ENCODE measurements at places on chromosomes 7 and 10.
A peak's percentile ranks its signal among the peaks of the same experiment; 100 is the strongest.

- no peak for DNase-seq
- H3K4me1 ChIP-seq = peaks cover 26% of the 10 kb centered on the region
- no peak overlapping the region for H3K4me3 ChIP-seq
- no peaks in the 10 kb centered on the region for H3K27me3 ChIP-seq
Measured at GRCh38 chr10:133375357-133376115, 2.4 kb upstream of the ECHS1 start.

- peak overlapping the region; percentile 76 for H3K27ac ChIP-seq
- no peak for DNase-seq
- H3K4me3 ChIP-seq = no peak overlapping the region
Measured at GRCh38 chr7:27031289-27032172, 64.3 kb downstream of the HOXA1 start.

DNA sequence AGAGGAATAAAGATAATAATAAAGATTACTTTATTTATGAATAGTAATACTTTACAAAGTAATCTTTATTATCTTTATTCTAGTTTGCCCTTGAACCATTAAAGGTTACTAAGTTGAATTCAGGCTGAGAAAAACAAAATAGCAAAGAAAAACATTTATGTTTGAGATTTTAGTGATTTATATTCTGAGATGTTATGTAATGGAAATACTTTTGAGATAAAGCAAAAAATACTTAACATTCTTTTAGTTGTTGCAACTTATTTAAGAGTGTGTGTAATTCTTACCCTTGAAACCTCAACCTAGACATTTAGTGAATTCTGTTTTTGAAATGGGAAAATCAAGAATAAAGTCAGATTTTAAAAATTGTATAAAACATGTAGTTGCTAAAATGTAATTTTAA lies 40.0 kb downstream of the MINPP1 start:
- no peak overlapping the region for H3K27ac ChIP-seq
- no peak overlapping the region for H3K4me3 ChIP-seq
- no peaks in the 10 kb centered on the region for H3K27me3 ChIP-seq
- no peak for DNase-seq
- H3K4me1 ChIP-seq = no peaks in the 10 kb centered on the region

DNA sequence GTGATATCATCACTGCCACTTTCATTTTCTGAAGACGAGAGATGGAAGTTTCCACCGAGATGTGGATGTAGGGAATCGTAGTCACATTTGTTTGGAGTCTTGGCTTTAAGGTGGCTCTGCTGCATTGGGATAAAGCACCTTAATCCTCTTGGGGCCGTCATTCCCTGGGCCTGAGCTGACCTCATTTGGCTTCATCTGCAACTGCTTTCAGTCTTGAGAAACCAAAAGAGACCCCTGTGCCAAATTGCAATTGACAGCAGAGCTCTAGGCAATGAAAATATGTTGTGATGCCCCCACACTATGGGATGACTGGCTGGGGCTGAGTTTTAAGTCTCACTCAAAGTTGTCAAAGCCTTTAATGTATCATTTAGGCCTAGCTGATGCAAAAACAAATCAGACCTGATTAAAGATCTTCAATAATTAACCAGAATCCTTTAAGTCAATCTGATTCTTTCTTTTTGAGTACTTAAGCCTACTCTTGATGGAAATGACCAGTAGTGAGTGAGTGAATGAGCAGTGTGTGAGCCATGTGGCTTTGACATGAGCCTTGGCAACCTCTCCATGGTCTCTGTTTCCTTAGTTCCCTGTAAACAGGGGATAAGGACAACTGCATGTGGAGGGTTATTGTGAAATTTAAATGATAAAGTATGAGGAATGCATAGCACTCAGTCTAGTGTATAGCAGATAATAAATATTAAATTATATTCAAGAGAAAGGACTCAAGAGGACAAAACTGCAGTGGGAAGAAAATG lies 155.0 kb downstream of the BMPER start:
- no peaks in the 10 kb centered on the region for H3K27me3 ChIP-seq
- H3K4me1 ChIP-seq = peaks cover 8% of the 10 kb centered on the region
- no peak overlapping the region for H3K4me3 ChIP-seq
- H3K27ac ChIP-seq = no peak overlapping the region

- H3K36me3 ChIP-seq = no peaks in the 10 kb centered on the region
Measured at GRCh38 chr7:43294080-43294630, 181.7 kb downstream of the HECW1 start.

DNA sequence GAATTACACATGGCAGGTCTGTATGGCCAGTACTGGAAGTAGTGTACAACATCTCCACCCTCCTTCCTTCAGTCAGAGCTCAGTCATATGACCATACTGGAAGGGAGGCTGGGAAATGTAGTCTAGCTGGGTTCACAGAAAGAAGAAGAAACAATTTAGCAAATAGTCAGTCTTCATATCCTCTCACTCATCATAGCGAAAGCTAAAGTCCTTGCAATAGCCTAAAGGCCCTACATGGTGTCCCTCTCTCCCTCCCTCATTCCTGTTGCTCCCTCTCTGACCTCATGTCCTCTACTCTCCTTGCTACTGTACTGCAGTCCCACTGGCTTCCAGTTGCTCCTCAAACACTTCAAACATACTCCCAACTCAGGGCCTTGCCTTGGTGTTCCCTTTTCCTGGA lies 4.3 kb upstream of the CALU start:
- DNase-seq = no peak
- no peaks in the 10 kb centered on the region for H3K27me3 ChIP-seq
- H3K36me3 ChIP-seq = no peaks in the 10 kb centered on the region

GRCh38 chr10:132926777-132927650 lies 15.4 kb downstream of the CFAP46 start:
- DNase-seq = no peak
- no peaks in the 10 kb centered on the region for H3K36me3 ChIP-seq
- no peak overlapping the region for H3K27ac ChIP-seq
- no peaks in the 10 kb centered on the region for H3K4me1 ChIP-seq
- H3K4me3 ChIP-seq = no peak overlapping the region

DNA sequence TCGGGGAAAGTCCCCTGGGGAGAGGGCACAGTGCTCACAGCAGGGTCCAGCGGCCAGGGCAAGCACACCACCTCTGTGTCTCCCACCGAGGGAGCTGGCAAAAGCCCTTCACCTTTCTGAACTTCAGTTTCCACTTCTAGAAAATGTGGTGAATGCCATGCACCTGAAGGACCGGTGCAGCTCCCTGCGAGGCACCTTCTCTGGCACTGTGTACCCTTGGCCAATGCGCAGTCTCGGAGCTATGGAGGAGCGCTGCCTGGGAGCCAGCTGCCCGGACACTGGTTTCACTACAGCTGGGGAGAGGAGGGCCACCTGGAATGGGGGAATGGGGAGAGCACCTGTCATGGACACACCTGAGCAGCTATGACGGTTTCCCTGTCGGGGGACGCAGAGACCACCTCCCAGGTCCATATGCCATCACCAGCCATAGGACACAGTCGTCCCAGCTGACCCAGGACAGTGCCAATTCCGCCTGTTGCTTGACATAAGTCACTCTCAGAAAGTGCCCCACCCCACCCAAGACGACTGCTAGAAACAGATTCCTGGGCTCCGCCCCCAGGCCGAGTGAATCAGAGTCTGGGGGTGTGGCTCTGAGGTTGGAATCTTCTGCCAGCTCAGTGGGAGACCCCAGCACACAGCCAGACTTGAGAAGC lies 16.8 kb downstream of the RASGEF1A start:
- no peak overlapping the region for H3K4me3 ChIP-seq
- no peak for DNase-seq
- no peaks in the 10 kb centered on the region for H3K27me3 ChIP-seq
- H3K4me1 ChIP-seq = no peaks in the 10 kb centered on the region
- H3K27ac ChIP-seq = no peak overlapping the region

DNA sequence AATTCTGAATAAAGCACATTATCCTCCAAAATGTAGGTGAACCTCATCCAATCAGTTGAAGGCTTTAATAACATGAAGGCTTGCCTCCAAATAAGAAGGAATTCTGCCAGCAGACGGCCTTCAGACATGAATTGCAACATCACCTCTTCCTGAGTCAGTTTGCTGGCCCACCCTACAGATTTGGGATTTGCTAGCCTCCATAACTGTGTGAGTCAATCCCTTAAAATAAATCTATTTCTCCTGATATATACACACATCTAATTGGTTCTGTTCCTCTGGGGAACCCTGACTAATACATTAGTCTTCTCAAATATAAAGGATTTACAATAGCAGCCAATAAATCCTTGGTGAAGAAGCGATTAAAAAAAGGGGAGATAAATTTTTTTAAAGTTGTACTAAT lies 34.8 kb upstream of the OSBPL3 start:
- H3K36me3 ChIP-seq = no peaks in the 10 kb centered on the region
- H3K4me1 ChIP-seq = no peaks in the 10 kb centered on the region
- no peak for DNase-seq
- H3K27me3 ChIP-seq = no peaks in the 10 kb centered on the region
